ENCODE measurements at places on chromosomes 5 and 9. TPM values are rescaled to one million over a fixed set of nuclear protein-coding genes. Genes with fewer than 3 reads are reported as not detected.

Gene ZCCHC9
- polyA plus RNA-seq: 40.4 TPM

DNA sequence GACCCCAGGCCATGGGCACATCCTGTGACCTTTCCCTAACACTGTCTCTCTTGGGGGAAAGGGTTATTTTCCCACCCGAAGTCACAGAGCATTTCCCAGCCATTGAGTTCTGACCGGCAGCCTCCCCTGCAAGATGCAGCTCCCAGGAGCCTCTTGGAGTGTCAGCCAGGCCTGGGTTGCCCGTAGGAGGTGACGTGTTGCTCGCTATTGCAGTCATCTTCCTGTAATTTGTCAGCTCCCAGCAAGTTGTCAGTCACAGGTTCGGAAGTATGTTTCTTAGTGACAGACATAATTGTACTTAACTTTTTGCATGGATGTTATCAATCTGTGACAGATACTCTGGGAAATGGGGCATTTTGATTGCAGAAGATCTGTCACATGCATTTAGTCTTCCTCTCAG is 74.5 kb downstream of the MVB12B start:
- no peak for DNase-seq

DNA sequence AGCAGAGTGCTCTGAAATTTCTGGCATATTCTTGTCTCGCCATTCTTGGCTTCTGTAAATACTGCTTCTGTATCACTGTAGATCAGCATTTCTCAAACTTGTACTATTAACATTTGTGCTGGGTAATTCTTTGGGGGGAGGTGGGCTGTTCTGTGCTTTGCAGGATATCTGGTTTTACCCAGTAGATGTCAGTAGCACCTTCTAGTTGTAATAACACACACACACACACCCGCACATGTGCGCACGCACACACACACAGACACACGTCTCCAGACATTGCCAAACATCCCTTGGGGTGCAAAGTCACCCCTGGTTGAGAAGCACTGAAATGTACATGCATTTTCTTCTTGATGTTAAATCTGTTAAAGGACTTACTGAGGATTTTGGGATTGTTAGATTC is 304.1 kb downstream of the MAT2B start:
- DNase-seq: no peak

GRCh38 chr5:159576902-159577301 is 246.6 kb upstream of the IL12B start:
- no peak for DNase-seq

Gene CXXC5
- polyA plus RNA-seq: 219 TPM

- no peak for DNase-seq
Measured at GRCh38 chr5:77771452-77771851, 4.7 kb downstream of the TBCA start.

DNA sequence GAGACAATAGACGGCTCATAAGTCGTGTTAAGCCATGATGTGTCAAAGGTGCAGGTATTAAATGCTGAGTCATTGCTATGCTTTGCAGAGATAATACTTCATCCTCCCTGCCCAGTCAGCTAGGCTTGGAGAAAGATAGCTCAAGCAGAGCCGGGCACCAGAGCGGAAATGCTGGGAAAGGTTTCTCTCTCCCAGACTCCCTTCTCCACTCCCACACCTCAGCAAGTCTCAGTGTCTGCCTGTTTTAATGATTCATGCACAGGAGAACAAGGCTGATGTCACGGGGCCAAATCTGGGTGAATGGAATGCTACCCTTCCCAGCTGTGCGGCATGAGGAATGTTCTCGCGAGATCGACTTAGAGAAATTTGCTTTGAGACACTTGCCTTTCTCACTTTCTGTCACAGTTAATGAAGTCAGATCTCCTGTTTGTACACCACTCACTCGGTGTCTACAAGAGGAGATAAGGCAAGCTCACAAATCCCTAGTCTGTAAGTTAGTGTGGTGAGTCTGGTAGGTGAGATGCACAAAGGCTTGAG is 204.4 kb downstream of the EFNA5 start:
- peak; percentile 82 for DNase-seq

Gene GM2A
- polyA plus RNA-seq: 28.3 TPM

DNA sequence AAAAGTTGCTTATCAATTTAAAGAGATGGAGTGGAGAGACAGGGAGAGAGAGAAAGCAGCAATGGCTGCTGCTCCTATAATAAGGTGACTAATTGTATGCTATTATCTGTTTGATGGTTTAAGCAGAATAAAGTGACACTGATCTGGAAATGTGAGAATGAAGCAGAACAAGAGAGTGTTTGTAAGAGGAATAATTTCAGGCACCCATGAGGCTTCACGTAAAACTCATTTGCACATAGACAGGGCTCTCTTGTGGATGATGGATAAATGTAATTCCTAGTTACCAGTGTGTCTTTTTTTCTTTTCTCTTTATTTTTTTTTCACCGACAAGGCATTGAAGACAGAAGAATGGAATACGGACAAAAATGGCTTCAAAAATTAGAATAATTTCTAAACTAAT is 228.8 kb upstream of the TYRP1 start:
- no peak for DNase-seq

Gene CARTPT
- polyA plus RNA-seq: not detected

DNA sequence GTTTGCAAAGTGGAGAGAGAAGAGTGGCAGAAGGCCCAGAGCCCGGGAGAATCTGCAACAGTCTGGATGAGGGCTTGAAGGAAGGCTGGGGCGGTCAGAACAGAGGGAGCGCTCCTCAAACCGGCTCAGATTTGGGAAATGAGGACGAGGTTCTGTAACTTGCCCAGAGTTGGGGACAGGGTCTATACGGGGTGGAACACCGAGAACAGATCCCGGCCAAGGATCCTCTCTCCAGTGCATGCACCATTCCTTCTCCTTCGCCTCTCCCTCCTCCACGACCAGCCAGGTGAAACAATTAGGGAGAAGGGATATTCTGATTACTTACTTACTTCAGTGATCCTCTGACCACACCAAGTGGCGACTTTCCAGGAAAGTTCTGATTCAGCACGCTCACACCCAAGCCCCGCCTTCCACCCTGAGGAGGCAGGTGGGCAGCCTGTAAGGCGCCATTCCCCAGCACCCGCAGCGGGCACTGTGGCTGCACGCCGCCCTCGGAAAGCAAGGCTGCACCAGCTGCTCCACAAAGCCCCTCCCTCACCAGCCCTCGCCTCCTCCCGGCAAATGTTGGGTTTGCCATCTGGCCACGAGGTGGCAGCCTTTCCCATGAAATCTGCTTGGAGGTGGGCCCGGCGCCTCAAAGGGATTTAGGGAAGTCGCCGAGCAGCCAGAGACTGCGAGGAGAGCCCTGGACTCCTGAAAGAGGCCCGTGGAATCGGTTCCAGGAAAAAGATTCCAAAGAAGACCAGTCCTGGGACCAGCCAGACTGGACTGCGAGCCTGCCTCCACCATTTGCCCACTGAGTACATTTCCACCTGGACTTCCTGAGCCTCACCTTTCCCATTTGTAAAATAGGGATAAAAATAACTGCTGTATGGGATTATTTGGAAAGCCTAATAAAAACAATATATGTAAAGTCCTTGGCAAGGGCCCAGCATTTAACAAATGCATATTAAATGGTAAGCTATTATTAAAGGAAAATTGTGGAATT is 22.2 kb upstream of the WWC1 start:
- peak; percentile 82 for DNase-seq

DNA sequence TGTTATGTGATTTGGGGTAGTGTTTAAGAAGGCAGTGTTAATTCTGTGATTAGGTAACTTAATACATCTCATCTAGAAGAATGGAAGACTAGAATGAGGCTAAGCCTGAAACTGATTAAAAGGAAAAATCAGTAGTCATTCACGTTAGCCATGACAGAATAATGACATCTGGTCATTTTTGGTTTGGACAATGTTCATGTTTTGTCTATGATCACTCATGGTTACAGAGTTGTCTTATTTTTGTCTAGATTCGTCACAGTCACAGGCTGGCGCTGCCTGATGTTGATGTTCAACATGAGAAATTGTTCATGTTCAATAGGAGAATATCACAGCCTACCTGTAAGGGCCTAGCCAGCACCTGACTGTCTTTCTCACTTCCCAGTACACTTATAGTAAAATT is 9.5 kb upstream of the DOCK2 start:
- no peak for DNase-seq

- no peak for DNase-seq
Measured at GRCh38 chr9:136110082-136111061, 8.3 kb downstream of the TMEM250 start.

Gene UBLCP1
- 45.4 TPM for polyA plus RNA-seq

DNA sequence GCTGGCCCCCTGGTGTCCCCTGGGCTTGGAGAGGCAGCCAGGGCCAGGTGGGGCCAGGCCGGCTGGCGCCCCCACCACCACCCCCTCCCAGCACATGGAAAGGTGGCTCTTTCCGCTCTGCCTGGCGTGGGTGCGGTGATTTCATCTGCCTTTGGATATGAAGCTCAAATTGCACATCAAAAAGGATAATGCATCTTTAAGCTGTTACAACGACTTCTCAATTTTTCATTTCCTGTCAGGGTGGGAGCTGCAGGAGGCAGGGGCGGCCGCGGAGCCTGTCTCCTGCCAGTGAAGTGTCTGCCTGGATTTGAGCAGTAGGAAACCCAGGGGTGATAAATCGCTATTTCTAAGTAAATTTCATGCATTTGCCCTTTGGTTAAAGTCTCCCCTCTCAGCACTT is 169.2 kb upstream of the MVB12B start:
- no peak for DNase-seq

Gene C9orf50
- polyA plus RNA-seq: 0.57 TPM

- DNase-seq: no peak
Measured at GRCh38 chr5:79074641-79075040, 5.1 kb downstream of the BHMT2 start.

GRCh38 chr9:129748249-129748648 is 4.6 kb downstream of the PTGES start:
- DNase-seq: no peak

- no peak for DNase-seq
Measured at GRCh38 chr5:171617817-171618591, 167.6 kb upstream of the SMIM23 start.

DNA sequence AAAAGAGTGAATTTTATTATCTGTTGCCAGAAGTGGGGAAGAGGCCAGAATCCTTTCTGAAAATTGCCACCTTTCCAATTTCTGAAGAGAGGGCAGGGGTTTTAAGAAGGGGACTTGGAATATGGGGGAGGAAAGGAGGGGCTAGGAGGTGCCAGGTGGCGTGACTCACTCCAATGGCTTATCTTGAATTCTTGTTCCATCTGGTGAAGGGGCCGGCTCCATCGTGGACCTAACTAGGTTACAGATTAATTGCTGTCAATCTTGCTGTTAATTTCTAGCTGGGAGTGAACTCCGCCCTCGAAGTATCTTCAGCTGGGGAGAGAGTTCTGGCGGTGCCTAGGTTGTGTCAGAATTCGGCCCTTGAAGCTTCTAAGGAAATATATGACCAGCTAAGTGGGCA is 138.7 kb downstream of the YTHDC2 start:
- no peak for DNase-seq

Gene TRAF2
- 10.1 TPM for polyA plus RNA-seq

Gene ZNF618
- 39.9 TPM for polyA plus RNA-seq

Gene ROPN1L
- 0.78 TPM for polyA plus RNA-seq

Gene NDFIP1
- polyA plus RNA-seq: 146 TPM

DNA sequence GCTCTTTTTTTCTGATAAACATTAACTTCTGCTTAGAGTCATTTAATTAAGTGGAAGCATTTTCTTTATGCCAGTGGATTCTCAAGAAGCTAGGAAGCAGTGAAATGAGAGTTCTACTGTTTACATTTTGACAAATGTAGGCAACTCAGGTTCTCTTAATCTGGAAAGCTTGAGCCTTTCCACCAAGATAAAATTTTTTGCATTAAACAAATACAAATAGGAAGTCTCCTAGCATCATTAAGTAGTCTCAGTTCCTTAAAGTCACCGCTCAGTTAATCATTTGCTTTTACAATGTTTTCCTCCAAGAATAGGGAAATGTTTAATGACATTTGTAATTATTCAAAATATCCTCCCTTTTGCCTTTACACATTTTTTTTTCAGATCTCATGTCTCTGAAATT is 290.4 kb upstream of the PDE4D start:
- DNase-seq: no peak

Gene LHX3
- not detected for polyA plus RNA-seq

DNA sequence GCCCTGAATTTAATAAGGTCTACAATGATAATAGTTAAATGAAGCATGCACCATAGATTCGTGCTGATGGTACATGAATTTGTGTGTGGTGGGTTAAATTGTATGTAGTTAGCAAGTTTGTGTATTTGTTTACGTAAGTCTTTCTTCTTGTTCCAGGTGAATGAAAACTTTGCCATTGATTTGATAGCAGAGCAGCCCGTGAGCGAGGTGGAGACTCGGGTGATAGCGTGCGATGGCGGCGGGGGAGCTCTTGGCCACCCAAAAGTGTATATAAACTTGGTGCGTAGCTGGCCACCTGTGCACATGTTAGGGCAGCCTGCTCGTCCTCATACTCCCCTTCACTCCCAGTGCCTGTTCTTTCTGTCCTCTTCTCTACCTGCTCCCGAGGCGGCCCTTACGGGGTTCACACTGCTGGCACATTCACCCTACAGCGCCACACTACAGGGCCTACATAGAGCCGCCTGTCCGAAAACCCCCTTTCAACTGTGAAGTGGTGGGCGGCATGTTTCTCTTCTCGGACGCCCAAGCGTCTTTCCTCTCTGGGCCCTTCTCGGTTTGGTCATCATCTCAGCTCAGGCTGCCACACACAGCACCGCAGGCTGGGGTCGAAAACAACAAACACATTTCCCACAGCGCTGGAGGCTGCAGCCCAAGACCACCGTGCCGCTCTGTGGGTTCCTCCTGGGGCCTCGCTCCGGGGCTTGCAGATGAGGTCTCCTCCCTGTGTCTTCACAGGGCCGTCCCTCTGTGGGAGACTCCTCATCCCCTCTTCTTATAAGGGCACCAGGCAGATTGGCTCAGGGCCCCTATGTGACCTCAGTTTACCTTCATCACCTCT is 13.2 kb downstream of the NDUFS6 start:
- no peak for DNase-seq

- DNase-seq: no peak
Measured at GRCh38 chr9:2758898-2759510, 41.7 kb downstream of the KCNV2 start.

Gene PCDHA9
- not detected for polyA plus RNA-seq

GRCh38 chr5:14204785-14205321 is 61.7 kb downstream of the TRIO start:
- no peak for DNase-seq
